Stimulated activated CD4-positive, alpha-beta T cell treated with anti-CD3 and anti-CD28 coated beads, Interleukin-2, amount 100 ng/mL, for 24 hours (primary cell): ENCODE measurements at places on chromosomes 7 and 10.

GRCh38 chr10:51288511-51288910, 214.2 kb downstream of the PRKG1 start:
- DNase-seq, result no peak

DNA sequence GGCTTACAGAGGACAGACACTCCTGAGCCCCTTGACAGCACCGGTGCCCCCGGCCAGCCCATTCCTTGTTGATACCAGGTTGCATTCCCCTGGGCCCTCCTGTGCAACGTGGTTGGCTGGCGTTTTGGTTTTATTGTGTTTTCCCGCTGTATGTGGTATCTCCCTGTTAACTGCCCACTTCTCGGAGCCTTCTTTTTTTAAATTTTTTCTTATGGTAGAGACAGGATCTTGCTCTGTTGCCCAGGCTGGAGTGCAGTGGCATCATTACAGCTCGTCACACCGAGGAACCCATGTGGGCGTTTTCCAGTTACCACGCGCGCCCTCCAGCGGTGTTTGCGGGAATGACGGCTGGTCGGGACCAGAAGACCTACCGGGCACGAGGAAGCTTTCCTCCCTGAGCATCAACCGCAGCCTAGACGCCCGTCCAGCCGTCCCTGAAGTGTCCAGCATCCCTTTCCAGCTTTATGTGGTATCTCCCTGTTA, 16.9 kb upstream of the ZFAND2A start:
- peak; percentile 89 for DNase-seq

- no peak for DNase-seq
Observed at GRCh38 chr10:37854626-37855025, 2.8 kb downstream of the ZNF248 start.

- DNase-seq, result no peak
Observed at GRCh38 chr7:43164757-43165156, 52.3 kb downstream of the HECW1 start.

DNA sequence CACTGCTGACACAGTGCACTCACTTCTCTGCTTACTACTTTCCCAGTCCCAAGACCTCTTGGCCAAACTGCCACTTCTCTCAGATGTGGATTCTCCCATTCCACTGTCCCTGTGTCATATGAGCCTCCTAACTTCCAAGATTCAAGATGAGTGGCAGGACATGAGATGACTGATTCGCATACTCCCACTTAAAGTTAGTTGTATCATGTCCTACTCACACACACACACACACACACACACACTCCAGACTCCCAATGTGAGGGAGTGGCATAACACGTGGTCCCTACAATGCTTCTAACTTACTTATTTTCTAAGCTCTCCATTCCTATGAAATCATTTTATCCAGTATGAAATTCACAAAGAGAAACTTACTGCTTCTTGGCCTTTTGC, 67.0 kb upstream of the CAV2 start:
- DNase-seq, result no peak

DNA sequence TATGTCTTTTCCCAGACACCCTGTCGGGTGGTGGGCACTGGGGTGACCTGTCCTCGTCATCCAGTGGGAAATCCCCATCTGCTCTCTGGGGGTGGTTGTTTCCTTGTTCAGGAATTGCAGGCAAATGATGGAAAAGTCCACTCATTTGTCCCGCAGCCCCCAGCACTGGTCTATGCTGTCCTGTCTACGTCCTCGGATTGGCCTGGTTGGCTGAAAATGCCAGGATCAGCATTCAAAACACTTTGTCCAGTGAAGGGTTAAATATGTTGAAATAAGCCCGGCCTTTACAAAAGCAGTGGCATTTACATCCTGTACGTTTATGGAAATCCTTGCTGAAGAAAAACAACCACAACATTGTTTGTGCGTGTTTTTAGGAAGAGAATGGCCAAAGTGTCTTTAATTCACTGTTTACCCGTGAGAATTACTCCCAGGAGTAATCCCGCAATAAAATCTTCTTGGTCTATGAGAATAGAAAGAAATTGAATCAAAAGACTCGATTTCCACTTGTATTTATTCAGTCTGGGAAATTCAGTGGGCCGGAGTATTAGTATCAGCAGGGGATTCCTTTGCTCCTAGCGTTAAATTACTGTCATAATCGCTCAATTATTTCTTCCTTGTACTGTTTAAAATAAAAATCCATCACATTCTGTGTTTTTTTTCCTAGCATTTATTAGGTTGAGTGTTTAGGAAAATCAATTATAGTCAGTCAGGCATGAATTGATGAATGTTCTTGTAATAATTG, 116.8 kb upstream of the SH2B2 start:
- no peak for DNase-seq

DNA sequence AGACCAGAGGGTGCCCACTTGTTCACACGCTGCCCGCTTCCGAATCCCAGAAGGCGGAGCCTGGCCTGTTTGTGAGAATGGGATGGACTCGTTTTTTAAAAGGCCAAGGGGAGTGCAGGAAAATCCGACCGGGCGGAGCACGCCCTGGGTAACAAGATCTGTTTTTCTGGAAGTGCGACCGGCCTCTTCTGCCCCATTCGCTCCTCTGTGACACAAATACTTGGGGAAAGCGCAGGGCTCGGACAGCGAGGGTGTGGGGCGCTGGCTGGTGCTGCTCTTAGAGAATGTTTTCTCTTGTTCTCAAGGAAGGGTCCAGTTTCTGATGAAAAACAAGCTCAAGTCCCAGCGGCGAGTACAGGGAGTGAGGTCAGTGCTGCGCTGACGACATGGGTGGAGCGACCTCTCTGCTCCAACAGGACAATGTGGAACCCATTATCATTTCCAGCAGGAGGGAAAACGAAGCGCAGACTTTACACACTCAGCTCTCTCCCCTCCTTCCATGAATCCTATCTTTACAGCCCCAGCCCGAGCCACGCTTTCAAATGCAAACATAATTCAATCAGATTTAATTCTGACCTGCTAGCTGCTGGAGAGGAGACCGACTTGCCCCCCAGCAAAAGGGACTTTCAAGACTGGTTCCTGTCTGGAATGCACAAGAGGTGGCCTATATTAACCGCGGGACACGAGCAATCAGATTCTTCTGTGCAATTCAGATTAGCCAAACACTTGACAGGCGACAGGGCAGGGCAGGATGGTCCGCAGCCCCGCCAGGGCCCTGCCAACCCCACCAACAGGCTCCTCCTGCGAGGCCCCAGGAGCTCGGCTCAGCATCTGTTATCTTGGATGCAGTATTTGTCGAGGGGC, 1.1 kb downstream of the RADIL start:
- peak; percentile 2 for DNase-seq

DNA sequence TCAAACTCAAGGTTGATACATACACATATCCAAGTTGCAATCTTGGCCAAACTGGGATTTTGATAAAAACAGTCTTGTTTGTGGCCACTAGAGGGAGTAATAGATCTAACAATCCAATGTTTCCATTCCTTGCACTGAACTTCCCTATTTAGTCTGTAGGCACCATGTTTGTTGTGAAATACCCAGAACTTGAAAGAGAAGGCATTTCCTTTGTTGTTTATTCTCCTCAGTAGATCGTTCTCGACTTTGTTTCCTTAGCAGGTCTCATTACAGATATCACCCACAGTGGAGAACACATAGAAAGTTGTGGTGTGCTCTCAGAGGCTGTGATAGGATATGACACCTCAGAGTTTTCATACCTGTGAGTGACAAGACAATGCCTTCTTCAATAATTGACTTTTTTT, 70.3 kb upstream of the MXI1 start:
- DNase-seq, result no peak

DNA sequence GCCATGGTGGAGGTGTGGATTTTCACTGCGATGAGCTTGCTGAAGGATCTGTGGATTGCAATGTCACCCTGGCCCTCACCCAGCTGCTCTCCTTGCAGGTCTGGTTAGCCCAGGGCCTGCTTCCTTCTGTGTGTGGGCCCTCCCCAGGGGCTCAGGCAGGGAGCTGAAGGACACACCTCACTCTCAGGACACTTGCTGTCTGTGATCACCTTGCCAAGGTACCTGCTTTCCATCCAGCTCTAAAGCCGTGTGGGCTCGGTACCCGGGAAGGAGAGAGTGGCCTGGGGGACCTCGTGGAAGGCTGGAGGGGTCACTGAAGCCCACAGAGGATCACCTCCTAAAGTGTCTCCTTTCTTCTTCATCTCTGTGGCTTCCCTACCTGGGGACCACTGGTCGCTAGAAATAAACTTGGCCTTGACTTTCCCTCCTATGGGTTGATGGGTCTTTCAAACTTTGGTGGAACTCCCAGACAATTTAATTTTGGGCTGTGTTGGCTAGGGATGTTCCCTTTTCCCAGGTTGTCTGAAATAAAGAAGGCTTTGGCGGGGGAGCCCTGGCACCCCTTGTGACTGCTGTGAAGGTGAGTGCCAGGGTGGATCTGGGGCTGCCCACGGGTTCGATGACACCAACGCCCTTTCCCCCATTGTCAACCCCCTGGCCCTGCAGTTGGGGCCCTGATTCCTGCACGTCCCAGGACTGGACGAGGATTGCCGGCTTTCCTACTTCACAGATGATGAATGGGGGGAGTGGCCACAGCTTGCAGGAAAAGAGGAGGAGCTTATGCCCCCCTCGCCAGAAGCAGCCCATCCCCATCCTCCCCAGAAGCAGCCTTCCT, 331.0 kb downstream of the ADARB2 start:
- no peak for DNase-seq

DNA sequence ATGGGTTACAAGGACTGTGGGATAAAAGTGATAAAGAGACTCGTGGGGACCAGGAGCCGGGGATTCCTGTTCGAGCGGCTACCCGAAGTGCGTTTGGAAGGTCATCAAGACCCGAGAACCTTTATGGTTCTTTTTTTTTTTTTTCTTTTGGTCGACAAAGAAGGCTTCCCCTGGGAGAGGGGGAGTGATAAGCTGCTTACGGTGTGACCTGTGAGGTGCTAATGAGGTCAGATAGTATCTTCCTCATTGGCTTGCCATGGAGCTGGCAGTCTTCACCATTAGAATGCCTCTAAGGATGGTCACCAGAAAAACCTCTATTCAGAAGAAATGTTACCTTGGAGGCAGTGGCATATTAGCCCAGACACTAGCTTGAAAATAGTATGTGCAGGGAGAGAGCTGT, 92.3 kb upstream of the STEAP4 start:
- no peak for DNase-seq

- DNase-seq, result no peak
Observed at GRCh38 chr7:104341546-104341945, 13.1 kb downstream of the LHFPL3 start.

DNA sequence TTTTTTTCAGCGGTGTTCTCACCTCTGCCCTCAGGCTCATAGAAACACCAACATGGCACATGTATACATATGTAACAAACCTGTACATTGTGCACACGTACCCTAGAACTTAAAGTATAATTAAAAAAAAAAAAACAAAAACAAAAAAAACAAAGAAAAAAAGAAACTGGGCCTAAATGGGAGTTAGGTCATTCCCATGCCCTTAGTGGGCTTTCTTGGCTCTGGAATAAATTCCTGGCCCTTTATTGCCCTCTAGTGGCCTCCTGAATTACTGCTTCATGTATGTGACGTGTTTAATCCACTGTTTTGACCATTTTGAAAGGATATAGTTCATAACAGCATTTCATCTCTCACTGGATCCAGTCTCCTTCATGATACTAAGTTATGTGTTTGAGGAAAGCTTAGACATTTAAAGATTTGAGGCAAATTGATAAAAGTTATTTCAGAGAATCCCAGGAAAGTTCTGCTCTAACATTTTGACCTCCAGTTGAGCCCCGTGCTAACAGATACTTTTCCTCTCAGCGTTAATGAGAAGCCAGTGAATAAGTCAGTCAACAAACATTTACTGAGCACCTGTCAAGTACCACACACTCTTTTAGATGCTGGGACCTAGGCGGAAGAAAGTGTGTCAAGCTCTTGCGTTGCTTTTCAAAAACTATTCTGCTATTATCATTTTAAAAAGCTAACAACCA, 54.7 kb upstream of the SYPL1 start:
- DNase-seq, result peak; percentile 27

DNA sequence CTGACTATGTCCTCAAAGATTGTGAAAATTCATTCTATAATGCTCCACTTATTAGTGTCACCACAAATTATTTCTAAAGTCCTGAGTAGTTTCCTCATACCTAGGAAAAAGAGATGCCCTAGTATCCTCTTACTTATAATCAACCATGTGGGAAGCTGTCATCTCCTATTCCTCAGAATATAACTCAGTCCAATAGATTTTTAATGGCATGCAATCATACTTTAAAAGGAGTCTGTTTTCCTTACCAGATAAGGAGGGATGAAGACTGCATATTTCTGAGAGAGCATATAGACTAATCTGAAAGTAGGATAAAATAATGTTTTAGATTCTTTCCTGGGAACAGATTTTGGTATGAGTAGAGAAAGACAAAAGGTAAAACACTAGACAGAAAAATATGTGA, 727.7 kb upstream of the GRM3 start:
- DNase-seq, result no peak

DNA sequence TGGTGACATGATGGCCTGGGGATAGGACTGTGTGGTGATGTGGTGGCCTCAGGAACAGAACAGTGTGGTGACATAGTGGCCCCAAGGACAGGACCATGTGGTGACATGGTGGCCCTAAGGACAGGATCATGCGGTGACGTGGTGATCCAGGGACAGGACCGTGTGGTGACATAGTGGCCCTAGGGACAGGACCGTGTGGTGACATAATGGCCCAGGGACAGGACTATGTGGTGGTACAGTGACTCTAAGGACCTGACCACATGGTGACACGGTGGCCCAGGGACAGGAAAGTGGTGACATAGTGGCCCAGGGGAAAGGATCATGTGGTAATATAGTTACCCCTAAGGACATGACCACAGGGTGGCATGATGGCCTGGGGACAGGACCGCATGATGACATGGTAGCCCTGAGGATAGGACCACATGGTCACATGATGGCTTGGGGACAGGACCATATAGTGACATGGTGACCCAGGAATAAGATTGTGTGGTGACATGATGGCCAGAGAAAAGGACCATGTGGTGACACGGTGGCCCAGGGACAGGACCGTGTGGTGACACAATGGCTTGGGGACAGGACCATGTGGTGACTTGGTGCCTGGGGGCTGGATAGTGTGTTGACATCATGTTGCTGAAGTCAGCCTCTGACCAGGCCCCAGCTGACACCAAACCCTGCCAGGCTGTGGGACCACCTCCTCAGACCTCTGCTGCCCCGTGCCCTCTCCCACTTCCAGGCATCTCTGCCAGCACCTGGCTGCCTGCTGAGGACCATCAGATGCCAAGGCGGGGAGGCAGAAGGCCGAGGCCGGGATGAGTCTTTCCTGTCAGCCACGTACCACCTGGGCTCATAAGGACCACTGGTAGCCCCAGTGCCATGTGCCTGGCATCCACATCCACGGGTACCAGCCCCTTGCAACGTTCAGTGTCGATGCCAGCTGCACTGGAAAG, 99.5 kb downstream of the ADAM12 start:
- no peak for DNase-seq

DNA sequence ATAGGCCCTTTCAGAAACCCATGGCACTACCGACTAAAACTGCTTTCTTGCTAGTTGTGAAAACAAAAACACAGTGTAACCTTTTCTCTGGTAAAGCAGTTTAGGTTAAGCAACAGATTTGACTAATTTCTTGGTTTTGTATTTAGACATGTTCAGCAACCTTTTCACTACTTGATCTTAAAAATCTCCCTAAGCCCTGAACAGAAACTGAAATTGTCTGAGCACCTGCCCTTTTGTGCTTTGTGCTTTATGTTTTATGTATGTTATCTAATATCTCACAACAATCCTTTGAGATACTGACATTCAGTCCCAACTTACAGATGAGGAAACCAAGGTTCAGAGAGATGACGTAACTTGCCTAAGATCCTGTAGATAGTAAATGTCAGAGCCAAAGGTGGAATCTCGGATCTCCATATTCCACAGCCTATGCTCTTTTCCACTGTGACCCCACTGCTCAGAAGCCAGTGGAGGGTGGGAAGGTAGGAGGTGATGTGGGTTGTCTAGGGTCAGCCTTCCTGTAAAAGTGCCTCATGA, 146.6 kb downstream of the LCOR start:
- no peak for DNase-seq
